ENCODE measurements at places on chromosomes 3 and 15. TPM values are rescaled to one million over a fixed set of nuclear protein-coding genes. Genes with fewer than 3 reads are reported as not detected.

The TMCO5A gene
- not detected for total RNA-seq

The FBLN2 gene
- 2.1 TPM for total RNA-seq

The BFSP2 gene
- not detected for total RNA-seq

The CHDH gene
- 1.6 TPM for total RNA-seq

The ZBTB47 gene
- 4.8 TPM for total RNA-seq

The ZMYND10 gene
- total RNA-seq, result 1.0 TPM

The TIGIT gene
- not detected for total RNA-seq

The TEX55 gene
- not detected for total RNA-seq

The GATA2 gene
- total RNA-seq, result 4.4 TPM

The WDR48 gene
- total RNA-seq, result 25.5 TPM

All from A549 treated with dexamethasone at 1 μM for 4 hours (cell line).